ENCODE measurements at places on chromosomes 12 and 14.

DNA sequence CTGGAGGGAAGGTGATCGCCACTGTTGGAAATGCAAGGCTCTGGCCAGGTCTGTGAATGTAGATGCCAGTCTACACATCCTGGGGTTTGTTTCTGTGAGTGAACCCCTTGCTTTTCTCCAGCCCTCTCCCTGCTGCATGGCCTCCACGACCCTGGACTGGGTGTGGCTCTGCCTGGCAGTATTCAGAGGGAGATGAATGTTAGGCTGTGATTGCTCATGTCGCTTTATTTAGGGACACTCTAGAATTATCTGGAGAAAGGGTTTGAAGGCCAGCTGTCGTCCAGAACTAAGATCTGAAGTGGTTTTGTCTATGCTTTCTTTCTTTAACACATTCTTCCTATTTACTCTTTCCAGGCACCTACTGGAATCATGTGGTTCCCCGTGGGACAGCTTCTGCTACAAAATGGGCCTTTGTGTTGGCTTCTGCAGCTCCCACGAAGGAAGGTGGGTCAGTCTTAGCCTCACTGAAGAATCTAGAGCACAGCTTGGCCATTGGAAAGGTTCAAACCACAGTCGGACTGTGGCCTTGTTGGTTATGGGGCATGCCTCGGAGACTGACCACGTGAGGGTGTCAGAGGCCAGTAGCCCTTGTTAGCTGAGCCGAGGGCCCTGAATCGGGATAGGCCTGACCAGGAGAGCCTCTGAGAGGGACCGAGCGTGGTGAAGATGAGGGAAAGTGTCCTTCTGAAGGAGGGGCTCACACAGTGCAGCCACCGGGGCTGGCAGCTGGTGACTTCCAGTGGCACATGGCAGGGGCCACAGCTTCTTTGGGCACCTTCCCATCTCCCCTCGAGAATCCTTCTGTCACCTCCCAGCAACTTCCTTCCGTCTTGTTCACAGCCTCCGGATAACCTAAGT lies 59.1 kb downstream of the ANKRD9 start:
- no peak for DNase-seq

DNA sequence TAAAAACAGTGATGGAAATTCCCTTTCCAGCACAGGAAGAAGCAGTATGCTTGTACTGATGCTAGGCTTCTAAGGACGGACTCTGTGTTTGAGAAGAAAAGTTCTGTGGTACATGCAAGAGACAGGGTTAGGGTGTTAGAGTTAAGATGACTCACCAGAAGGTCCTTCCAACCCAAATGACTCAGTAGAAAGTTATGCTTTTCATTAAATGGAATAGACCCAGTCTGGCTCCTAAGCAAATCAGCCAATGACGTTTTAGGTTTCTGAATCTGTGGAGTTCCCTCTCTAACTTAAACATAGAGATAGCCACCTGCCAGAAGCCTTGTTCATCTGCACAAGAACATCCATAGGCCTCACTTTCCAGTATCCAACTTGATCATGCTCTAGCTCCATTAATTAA lies 5.7 kb downstream of the PTHLH start:
- no peak for DNase-seq

- DNase-seq: no peak
These were observed 34.9 kb upstream of the ZNF740 start for GRCh38 chr12:53145383-53146260.

- no peak for DNase-seq
These were observed 5.7 kb upstream of the JDP2 start for GRCh38 chr14:75422169-75422568.

DNA sequence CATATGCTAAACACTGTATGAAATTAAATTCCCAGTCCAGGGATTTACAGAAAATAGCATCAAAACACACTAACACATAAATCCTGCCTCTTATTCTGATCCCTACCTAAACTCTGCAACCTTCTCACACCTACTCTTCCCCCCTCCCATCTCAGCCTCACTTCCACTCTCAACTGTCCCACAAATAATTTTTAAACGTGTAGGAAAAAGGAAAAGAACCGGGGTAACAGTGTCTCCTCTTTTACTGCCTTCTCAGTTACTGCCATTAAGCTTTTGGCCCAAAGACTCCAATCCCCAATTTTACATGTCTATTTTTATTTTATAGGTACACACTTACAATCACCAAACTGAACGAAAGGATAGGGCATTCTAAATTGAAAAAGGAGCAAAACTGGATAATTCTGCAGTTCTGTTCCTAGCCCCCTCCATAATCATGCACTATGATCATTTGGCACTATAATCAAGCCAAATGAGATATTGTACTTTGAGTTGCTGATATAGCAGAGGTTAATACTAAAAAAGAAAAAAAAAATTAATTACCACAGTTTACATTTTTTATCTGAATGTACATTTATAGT lies 2.9 kb downstream of the DUSP16 start:
- no peak for DNase-seq

DNA sequence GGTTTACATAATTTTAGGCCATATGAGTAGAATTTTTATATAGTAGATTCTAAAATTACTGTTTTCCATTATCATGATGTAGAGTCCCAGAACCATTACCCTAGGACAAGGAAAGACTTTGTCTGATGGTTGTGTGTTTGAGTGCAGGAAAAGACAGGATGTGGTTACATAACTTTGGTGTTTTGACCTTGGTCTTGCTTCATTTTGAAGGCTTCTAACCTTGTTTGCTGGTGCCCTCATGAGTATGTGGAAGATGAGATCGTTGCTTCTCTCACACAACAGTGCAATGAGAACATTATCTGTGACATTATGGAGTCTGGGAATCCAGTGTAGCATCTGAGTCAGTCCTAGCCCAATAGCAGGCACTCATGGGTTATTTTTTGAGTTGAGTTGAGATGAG lies 106.2 kb downstream of the IGF1 start:
- DNase-seq: no peak

All from hematopoietic multipotent progenitor cell treated with erythropoietin and hydrocortisone succinate and interleukin-3 and kit ligand, for 15 days (in vitro differentiated cells).